Ovary (tissue), 10 donors: ENCODE measurements at places on chromosomes 13 and 19.
A peak's percentile ranks its signal among the peaks of the same experiment; 100 is the strongest.

- no peak for DNase-seq
Observed at GRCh38 chr19:13881692-13882418, 4.9 kb downstream of the NANOS3 start.

DNA sequence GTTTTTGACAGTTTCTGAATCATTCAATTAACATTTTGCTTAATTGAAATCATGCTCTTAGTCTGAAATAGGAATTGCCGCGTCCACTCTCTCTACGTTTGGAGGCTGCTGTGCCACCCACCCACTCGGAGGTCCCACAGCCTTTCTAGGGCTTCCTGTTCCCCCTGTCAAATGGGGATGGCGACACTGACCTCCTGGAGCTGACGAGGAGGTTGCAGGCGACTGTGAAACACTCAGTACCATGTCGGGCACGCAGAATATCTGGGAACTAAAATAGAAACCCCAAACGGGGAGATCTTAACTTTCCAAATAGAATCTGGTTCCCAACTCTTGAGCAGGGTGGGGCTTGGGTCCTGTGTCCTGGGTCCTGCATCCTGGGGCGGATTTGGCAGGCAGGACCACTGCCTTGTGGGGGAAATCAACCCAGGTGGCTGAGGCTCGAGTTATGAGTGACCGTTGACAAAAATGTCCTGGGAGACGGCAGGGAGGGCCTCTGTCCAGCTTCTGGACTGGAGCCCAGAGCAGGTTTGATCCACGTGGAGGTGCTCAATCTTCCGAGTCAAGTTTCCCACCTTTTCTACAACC, 124.6 kb downstream of the RAB20 start:
- DNase-seq, result peak; percentile 21

DNA sequence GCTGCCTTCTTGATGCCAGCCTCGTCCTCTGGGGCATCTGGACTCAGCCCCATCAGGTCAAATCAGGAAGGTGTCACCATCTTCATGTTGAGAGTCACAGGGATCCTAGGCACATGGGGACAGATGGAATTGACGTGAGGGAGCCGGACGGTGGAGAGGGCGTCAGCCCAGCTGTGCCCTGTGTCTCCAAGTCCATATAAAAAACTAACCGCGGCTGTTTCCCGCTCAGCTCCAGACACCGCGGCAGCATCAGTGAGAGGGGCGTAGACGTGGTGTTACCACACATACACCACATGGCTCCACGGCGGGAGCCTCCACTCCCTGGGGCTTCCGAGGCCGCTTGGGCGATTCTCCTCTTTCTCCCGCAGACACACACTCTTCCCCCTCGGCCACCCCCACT, 5.6 kb upstream of the PRR36 start:
- DNase-seq, result no peak

GRCh38 chr19:16084067-16084685, 7.9 kb downstream of the TPM4 start:
- DNase-seq, result no peak

- no peak for DNase-seq
Observed at GRCh38 chr13:23243066-23243465, 62.3 kb downstream of the SGCG start.

- no peak for DNase-seq
Observed at GRCh38 chr13:40137400-40137799, 481.9 kb downstream of the COG6 start.

DNA sequence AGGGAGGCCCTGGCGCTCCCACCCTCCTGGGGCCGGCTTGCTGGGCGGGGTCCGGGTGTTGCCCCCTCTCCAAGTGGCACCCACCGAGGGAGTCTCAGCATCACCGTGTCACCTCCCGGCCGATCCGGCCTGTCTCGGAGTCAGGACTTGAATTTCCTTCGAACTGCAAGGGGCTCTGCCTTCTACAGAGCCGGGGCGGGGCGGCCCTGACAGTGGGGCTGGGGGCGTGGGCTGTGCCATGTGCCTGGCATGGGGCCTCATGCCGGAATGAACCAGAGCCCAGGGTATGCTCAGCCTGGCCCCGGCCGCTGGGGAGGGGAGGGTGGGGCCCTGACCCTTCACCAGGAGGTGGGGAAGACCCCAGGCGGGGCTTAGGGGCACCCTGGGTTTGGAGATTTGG, 47.0 kb upstream of the TCF3 start:
- no peak for DNase-seq

DNA sequence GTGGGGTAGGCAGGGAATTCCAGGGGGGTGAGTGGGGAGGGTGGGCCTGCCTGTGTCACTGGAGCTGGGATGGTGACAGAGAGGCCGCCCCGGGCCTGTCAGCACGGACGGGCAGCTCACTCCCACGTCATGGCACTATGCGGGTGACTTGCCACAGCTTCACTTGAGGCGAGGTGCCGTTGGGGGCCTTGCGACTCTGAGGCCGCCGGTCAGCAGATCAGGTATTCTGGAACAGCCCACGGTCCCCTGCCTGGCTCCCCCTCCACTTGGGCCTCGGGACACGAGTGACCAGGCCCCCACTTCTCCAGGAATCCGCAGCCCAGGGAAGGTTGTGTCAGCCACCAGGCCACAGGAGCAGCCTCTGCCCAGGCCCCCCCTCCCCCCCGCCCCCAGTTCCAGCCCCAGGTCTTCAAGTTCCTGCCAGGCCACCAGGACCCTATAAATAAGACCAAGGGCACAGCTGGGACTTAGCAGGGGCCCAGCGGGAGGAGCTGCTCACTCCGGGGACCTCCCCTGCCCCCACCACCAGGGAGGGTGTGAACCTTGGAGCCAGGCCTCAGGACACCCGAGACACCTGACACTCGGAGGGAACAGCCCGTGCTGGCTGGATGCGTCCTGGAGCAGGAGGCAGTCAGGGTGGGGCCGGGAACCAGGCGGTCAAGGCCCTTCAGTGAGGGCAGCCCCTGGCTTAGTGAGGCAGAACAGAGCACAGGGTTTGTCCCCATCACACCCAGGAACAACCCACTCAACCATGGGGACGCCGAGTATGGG, 2.7 kb upstream of the MIDN start:
- DNase-seq, result peak; percentile 91

DNA sequence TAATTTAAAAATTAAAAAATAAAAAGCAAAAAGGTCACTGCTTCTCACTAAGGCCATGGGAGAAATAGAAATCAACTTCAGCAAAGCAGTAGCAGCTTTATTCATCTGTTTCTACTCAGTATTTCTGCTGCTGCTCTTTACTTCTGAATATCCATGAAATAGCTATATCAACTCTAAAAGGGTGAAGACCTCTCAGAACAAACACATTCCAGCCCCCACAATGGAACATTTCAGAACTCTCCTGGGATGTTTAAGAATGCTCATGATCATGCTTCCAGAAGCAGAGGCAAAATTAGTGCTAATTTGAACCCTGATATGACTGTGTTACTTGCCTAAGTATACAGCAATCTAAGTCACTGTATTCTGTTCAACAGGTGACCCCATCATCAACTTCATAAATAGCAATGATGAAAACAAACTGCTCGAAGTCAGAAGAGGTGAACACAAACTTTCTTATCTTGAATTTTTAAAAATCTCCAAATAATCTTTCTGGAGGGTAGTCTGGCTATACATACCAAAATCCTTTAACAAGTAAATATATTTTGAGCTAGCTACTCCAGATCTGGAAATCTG, 29.6 kb upstream of the DOCK9 start:
- DNase-seq, result no peak

GRCh38 chr19:58581227-58582141, 8.3 kb upstream of the MZF1 start:
- DNase-seq, result peak; percentile 87

DNA sequence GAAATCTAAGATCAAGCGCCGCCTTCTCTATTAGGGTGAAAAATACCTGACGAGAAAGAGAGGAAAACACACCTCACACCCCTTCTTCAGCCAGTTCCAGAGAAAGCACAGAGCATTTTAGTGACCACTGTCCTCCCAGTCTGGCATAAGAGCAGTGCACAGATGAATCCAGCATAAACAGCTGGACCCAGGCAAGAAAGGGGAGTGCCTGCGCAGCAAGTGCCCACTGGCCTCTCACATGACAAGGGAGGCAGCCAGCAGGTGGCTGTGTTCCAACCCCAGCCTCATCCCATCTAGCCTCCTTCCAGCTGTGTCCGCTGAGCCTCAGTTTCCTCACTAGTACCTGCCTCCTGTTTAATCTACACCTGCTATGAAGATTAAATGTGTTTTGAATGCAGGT, 8.0 kb downstream of the MED26 start:
- DNase-seq, result no peak

DNA sequence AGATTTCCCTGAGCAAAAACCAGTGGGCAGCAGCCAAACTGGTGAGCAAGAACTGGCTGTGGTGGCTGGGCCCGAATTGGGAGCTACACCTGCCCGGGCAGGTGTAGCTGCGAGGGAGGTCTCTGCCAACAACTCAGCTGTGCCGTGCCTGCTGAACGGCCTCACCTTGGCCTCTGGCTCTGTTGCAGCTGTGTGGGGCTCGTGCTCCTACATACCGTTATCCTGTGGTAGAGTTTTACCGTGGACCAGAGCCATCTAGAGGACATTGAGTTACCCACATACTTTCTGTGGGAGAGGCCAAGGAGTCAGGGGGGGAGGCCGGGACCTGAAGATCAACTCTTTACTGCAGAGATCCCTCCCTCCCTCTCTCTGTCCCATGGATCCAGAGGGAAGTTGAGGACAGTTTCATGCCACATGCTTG, 113.2 kb downstream of the TM9SF2 start:
- no peak for DNase-seq

- no peak for DNase-seq
Observed at GRCh38 chr19:9467161-9467560, 31.3 kb downstream of the ZNF560 start.

DNA sequence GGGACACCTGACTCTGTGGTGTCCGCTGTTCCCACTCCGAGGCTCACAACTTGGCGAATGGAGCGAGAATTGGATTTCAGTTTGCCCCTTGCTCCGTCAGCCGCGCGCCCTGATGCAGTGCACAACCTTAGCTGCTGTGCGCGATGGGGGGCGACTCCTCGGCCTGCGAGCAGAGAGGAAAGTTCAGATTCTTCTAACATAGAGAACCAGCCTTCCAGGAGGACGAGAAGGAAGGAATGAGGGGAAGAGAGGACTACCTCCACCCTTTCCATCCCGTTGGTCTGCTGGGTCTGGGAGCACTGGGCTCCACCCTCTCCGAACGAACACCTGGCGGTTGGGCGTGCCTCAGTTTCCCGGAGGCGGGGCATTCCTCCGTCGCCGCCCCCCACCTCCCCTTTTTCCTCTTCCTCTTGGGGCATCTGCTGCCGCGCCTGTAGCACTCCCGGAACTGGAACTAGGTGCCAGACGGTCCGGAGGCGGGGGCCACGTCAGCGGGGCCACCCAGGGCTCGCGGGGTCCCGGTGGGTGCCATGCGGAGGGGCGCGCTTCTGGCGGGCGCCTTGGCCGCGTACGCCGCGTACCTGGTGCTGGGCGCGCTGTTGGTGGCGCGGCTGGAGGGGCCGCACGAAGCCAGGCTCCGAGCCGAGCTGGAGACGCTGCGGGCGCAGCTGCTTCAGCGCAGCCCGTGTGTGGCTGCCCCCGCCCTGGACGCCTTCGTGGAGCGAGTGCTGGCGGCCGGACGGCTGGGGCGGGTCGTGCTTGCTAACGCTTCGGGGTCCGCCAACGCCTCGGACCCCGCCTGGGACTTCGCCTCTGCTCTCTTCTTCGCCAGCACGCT, at the start of gene KCNK6:
Gene KCNK6, plus strand, starts transcription at position 425 of the 838 bp plus-strand sequence. Its CDS starts 106 bp downstream, at position 531.
- DNase-seq, result peak; percentile 64

DNA sequence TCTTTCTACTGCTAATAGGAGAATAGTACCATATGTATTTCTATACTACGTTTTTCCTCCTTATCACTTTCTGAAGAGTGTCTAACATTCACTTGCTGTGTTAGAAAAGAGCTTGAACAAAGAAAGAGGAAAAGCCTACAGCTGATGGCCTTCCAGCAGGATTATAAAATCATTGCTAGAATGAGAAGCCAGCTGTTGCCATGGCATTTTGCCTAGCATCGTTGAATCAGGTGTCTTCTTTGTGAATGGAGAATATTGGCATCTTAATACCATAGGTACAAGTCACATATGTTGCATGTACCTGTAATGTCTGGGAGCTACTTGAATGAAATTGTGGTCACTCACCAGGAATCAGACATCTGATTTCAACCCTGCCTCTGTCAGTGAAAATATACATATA, 1174.9 kb downstream of the PCDH17 start:
- no peak for DNase-seq

- no peak for DNase-seq
Observed at GRCh38 chr13:60720590-60720989, 323.6 kb downstream of the TDRD3 start.

DNA sequence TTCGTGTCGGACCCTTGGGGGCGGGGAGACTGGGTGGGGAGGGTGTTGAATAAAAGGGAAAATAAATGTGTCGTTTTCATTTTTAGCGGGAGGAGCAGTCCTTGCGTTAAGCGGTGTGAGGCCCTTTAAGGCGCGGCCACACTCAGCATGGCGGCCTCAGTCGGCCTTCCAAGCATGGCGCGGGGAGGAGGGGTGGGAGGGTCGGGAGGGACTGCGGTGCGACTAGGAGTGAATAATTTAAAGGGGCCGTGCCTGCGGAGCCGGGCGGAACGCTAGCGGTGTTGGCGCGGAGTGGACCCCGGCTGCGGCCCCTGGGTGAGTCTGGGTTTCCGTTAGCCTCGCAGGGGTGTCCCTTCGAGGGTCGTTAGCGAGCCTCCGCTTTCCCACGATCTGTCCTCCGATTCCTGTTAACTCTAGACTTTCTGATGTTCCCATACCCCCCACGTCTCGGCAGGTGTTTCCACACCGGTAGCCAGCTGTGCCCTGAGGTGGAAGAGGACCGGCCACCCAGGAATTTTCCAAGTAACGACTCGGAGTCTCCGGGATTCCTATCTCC, 1.5 kb upstream of the PNPLA6 start:
- DNase-seq, result peak; percentile 89

GRCh38 chr19:29634423-29635130, 28.5 kb downstream of the POP4 start:
- DNase-seq, result no peak

- DNase-seq, result no peak
Observed at GRCh38 chr19:45123440-45123850, 30.5 kb downstream of the PPP1R37 start.

GRCh38 chr13:79477968-79478367, 3.0 kb upstream of the NDFIP2 start:
- no peak for DNase-seq

DNA sequence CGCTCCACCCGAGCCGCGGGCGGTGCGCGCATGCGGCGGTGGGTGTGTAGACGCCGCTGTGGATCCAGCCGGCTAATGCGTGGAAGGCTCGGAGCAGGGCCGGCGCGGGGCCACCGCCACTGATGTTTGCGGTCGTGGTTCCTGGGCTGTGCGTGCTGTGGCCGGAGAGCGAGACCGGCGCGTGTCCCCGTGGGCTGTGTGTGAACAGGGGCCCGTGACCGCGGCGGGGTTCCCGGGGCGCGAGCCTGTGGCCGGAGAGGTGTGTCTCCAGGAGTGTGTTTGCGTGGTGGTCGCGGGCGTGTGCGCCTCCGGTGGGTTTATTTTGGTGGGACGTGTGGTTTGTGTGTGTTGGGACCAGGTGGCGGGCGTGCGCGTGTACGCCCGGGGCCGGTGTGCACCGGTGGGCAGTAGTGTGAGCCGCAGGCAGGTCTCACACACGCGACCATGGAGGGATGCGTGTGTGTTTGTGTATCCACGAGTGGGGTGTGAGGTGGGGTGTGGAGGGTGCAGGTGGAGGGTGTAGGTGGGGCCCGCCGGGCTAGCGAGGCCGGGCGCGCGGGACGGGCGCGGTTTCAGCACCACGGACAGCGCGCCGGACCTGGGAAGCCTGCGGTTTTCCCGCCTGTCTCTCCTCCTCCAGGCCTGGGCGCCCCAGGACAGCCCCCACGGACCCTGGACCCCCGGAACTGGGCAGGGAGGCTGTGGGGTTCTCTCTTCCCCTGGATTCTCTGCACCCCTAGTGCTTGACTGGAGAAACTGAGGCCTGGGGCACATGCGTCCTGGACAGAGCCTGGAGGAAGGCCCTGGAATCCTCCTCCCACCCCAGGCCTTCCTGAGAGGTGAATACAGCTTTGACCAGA, 1.6 kb downstream of the HCN2 start:
- no peak for DNase-seq
